ENCODE measurements at places on chromosomes 11 and 22.

GRCh38 chr22:36291831-36292740 lies 39.2 kb downstream of the APOL1 start:
- DNase-seq, result no peak

- no peak for DNase-seq
Measured at GRCh38 chr22:23230348-23231068, 50.2 kb downstream of the BCR start.

DNA sequence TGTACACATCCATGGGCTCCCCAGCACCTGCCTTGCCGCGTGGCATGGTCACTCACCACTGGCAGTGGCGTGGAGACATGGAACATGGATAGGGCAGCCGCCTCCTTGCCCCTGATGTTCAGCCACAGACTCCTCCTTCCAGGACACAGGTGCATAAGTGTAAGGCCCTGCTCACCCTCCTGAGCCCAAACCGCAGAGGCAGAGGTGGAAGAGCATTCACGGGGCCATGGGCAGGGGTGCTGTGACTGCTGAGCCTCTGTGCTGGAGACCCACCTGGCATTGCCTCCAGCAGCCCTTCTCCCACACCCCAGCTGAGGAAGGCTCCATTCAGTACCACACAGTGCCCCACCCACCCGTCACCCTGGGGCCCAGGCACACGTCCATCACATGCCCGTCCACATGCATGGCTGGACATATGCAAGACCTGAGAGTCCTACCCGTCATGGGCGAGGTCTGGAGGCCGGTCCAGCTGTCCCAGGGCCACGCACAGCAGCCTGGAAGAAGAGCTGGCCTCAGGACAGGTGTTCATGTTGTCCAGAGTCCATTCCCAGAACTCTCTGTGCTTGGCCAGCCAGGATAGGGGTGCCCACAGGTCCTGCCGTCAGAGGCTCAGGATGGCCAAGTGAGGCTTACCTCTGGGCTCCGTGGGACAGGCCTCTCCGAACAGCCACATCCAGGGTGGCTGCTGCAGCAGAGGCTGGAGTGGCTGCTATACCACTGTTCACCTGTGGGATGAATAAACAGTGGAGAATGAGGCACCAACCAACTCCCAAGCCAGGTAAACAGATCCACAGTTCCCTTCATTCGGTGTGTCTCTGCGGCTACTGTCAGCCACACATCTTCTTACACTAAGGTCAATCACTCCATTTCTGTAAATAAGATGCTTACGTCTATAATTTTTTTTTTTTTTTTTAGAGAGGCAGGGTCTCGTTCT lies 1.7 kb upstream of the TUBGCP6 start:
- DNase-seq, result no peak

DNA sequence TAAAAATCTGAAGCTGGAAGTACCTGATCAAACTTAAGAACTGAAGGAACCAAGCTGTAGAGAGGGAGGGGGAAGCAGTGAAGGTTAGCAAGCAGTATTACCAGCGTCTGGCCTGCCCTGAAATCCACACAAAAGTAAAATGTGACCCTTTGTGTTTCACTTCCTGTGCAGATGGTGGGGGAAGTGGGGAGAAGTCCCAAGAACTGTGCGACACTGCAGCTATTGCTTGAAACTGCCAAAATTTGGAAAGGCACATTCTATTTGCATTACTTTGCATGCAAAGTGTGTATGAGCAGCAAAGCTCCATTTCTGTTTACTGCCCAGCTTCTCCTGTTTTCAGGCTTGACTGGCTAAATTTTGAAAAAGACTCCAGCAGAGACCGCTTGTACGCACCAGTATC lies 72.1 kb upstream of the BMAL1 start:
- no peak for DNase-seq

- no peak for DNase-seq
Measured at GRCh38 chr22:39820256-39820655, 73.3 kb downstream of the ENTHD1 start.

DNA sequence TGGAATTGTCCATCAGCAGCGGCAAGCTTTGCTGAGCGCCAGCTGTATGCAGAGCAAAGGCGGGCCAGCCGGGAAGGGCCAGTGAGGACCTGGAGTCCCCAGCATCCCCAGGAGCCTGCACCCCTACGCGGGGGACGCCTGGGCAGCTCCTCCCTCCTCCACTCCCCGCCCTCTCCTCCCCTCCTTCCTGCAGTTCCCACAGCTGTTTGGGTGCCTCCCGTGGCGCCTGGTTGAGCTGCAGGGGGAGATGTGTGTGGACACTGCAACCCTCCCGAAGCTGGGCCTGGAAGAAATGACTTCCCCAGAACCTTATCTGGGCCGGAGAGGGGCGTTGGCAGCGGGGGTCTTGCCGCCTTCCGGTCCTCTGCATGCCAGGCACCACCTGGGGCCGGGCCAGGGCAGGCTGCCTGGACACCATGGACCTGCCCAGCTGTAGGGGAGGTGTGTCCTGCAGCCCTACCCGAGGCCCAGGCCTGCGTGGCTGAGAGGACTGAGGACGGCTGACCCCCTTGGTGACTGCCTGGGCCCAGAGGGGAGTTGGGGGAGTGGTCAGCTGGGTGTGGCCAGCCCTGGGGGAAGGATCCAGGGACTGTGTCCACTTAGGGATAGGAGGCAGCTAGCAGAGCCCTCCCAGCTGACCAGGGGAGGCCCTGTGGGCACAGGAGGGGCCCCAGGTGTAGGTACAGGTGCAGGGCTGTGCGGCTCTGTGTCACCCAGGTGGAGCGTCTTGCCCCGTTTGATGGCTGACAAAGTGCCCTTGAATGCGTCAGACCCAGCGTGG lies 16.8 kb upstream of the MUC6 start:
- DNase-seq, result no peak

Data from activated CD4-positive, alpha-beta T cell treated with anti-CD3 and anti-CD28 coated beads, Interleukin-2, amount 50 U/mL, for 24 hours (primary cell).